Fibroblast of gingiva (primary cell): ENCODE measurements at places on chromosomes 13 and 19.

DNA sequence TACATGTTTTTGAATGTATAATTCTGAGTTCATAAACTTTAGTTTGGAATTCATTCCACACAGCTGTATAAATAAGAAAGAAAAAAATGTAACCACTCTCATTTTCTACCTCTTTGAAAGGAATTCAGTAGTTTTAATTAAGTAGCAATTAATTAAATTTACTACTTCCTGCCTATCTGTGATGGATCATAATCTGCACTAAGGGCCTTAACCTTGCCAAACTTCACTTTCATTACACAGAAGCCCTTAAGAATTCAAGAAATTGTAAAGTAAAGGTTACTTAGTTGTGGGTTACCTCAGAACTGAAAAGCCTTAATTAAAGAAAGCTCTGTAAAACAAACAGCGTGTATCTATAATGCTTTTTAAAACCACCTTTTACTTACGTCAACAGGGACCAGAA is 111.9 kb upstream of the FBXL3 start:
- no peak for DNase-seq

DNA sequence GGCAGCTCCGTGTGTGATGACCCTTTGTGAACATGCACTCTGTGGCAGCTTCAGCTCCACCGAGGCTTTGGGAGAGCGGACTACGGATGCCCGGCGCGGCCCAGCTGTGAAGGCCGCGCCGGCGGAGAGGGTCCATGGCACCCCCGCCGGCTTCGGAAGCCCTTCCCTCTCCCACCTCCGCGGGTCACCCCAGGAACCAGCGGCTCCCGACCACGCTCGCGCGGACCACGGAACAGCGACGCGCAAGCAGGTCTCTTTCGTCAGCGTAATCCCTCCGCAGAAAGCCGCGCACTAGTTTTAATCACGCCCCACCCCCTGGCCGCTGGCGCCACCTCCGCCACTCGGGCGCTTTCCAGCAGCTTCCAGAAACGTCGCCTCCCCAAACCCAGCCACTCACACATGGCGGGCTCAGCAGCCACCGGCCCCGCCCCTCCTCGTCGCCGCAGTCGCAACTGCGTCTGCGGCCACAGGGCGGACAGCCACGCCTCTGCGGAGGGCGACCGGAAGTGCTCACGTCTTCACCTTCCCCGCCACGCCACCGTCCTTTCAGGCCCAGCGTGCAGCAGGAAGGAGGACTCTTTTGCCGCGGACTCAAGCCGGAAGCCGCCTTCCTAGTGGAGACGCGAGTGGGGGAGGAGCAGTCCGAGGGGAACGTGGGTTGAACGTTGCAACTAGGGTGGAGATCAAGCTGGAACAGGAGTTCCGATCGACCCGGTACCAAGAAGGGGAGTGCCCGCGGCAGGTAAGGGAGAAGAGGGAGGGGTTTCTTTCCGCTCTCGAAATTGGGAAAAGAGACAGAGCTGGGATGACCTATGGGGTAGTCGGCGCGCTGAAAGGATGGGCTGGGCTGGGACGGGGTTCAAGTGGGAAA is at the start of gene USPL1:
Gene USPL1, plus strand, starts transcription at position 606 of the 871 bp plus-strand sequence. CDS start 3,221 bp downstream, outside the sequence.
- DNase-seq: peak; percentile 100

DNA sequence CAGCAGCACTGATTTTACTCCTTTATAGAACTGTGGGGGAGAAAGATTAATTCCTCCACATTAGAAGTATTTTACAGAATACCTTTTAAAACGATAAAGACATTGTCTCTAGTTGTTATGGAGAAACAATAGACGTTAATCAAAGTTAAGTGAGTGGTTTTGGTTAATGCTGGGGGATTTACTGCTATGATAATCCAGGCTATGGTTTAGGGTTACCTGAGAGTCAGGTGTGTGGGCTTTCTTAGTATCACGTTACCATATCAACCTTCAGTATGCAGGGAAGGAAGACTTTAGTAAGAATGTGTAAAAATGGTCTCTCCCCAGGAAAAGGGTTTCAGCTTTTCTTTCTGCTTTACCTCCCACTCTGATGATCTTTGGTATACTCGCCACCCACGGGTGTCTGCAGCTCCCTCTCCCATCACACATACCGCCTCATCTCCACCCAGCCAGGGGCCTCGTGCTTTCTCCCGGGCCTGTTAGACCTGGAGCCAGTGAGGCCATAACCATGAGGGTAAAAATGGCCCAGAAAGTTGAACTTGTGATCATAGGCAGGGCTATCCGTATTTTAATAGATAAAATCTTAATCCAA is 45.6 kb upstream of the WDFY2 start:
- DNase-seq: no peak

DNA sequence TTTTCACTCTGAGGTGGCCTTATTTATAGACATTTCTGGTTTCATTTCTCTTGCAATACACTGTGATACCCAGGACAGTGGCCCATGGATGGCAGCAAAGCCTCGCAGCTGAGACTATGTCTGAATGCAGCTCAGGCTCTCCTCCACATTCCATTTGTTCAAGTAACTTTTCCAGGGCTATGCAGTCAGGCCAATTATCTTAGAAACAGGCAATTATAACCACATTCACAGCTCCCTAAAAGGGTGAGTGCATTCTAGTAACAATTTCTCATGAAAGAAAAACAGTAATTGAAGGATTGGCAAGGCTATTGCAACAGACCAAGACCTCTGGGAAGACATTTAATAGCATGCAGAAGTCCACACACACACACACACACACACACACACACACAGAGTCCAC is 264.0 kb downstream of the TBC1D4 start:
- peak; percentile 82 for DNase-seq

GRCh38 chr19:55472463-55472862 is 4.0 kb upstream of the ZNF628 start:
- peak; percentile 24 for DNase-seq

- no peak for DNase-seq
Measured at GRCh38 chr19:16365300-16365996, 40.8 kb downstream of the KLF2 start.

DNA sequence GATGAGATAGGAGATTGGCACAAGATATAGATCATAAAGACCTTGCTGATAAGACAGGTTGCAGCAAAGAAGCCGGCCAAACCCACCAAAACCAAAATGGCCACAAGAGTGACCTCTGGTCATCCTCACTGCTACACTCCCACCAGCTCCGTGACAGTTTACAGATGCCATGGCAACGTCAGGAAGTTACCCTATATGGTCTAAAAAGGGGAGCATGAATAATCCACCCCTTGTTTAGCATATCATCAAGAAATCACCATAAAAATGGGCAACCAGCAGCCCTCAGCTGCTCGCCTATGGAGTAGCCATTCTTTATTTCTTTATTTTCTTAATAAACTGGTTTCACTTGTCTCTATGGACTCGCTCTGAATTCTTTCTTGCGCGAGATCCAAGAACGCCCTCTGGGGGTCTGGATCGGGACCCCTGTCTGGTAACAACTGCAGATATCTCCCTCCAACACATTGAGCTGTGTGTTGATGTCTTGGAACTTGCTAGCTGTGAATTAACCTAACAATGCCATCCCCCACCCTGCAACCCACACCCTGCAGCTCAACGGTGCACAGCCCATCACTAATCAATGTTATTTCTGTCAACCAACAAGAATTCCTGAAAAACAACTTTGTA is 27.1 kb upstream of the GRTP1 start:
- no peak for DNase-seq

DNA sequence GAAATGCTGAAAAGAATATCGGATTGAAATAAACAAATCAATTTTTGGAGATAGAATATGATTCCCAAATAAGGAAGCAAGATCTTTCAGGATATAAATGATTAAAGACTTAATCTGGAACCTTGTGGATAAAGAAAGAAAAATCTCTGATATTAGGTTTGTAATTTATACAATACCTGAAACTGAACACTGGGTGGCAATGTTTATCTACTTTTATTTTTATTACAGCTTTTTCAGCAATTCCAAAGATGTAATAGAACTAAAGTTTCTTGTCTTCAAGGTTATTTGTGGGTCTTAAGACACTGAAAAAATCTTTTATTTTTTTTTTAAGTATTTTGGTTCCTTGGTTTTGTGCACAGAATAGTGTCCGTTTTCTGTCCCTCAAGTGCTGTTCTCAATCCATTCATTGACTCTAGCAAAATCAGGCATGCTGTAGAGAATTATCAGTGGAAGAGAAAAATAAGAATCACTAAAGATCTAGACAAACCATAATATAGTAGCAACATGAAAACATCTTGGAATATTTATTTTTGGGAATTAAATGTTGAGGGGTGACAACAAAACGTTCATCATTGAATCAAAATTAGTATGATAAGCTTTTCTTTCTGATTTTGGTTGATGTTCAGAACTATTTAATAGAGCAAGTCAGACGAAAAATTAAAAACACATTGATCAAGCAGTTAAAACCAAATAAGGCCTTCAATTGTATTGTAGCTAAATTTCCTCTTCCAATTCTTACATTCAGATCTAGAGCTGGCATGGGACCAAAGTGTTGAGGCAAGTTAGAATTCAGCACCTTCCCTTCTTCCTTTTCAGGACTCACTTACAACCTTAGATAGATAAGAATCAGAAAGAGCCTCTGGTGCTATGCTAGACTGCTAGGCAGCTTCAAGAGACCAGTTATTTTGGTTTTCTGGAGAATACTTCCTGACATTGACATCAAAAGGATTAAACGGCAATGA is 704.4 kb upstream of the PCDH20 start:
- DNase-seq: no peak

DNA sequence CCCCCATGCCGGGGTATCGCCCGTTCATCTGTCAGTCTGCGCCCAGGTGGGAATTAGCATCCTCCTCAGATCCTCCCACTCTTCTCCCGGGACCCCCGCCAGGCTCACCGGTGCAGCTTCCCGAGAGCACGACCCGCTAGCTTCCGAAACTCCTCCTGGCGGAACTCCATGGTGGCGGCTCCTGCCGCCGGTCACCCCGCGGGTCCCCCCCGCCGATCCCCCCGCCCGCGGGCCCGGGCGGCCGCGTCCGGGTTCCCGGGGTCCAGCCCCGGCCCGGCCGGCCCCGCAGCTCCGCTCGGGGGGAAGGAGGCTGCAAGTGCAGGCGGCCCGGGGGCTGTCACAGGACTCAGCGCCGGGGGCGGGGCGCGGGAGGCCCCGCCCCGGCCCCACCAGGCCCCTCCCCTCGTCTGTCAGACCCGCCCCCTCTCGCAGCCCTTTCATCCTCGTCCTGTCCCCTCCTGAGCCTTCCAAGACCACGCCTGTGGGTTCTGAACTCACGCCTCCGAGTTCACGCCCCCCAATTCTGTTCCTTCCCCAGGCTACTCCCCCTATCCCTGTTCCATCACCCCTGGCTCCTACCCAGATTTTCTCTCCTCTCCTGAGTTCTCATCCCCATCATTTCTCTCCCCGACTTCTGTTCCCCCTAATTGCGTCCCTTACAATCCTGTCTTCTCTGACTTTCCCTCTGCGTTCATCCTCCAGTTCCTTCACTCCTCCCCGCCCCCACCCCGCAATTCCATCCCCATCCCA is at the start of gene SLC17A7:
Gene SLC17A7, minus strand, starts transcription at position 318 of the 750 bp plus-strand sequence. Its CDS starts 148 bp downstream, at position 170.
- no peak for DNase-seq

- no peak for DNase-seq
Measured at GRCh38 chr13:42649831-42650230, 75.9 kb downstream of the TNFSF11 start.

DNA sequence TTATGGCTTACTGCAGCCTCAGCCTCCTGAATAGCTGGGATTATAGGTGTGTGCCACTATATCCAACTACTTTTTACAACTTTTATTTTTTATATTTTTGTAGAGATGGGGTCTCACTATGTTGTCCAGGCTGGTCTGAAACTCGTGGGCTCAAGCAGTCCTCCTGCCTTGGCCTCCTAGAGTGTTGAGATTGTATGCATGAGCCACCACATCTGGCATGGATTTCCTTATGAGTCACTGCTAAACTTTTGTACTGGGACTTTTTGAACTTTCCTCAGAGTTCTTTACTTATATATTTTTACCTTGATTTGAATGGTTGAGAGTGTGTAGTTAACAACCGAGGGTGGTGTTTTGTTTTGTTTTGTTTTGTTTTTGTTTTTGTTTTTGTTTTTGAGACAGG is 33.4 kb downstream of the DNAJC3 start:
- peak; percentile 71 for DNase-seq

- no peak for DNase-seq
Measured at GRCh38 chr19:6227936-6228325, 51.8 kb downstream of the MLLT1 start.

- no peak for DNase-seq
Measured at GRCh38 chr19:28171983-28172382, 1041.0 kb downstream of the UQCRFS1 start.

- DNase-seq: no peak
Measured at GRCh38 chr13:78430166-78430791, 173.1 kb downstream of the POU4F1 start.

- no peak for DNase-seq
Measured at GRCh38 chr19:32208060-32208459, 137.3 kb upstream of the ZNF507 start.

- DNase-seq: peak; percentile 9
Measured at GRCh38 chr13:74768521-74769085, 634.4 kb upstream of the KLF12 start.

- DNase-seq: peak; percentile 51
Measured at GRCh38 chr13:49400755-49401659, 42.9 kb downstream of the CAB39L start.

DNA sequence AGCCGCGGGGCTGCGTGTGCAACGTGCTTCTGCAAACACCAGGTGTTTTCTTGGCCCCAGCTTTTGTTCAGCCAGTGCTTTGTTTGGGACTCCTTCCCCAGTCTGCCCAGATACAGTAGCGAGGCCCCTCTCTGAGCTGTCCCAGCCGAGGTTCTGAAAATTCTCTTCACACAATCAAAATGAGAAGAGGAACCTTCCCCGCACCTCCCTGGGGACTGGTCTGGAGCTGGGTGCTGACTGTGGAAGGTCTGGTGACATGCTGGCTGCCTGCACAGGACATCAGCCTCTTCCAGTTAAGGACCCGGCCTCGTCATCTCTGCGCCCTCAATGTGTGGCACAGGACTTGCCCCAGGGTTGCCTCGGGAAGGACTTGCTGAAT is 4.2 kb downstream of the ATP4A start:
- no peak for DNase-seq

DNA sequence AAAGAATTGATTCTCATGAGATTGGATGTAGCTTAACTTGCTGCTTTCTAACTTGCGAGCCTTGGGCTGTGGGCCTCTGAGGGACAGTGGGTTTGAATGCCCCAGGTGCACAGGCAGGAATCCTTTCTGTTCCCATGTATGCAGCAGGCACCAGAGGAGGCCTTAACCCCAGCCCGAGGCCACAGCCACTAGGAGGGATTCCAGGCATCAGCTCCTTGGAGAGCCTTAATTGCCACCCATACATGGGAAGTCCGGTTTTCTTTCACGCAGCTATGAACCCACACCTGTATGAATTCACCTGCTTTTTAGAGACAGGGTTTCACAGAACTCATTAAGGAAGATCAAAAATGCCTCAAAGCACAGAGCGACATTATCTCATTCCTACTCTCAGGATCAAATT is 117.9 kb downstream of the CRYL1 start:
- no peak for DNase-seq

GRCh38 chr13:114248011-114248410 is 13.3 kb downstream of the CDC16 start:
- DNase-seq: peak; percentile 35

DNA sequence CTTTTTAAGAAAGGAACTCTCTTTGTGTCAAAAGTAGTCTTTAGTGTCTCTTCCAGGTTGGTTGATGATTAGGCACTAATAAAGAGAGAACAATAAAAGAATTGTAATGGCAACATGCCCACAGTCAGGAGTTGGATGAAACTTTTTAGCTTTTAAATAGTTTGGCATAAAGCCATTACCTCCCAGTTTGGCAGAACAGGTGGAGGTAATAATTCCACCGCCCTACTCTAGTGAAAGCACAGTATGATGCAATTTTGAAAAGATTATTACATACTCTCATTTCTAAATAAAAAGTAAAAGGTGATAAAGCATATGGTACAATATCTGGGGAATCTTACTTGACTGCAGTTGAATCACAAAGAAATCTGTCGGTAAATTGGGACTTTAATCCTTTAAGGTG is 497.6 kb downstream of the SUCLA2 start:
- DNase-seq: no peak

- DNase-seq: no peak
Measured at GRCh38 chr19:40304306-40304705, 19.2 kb upstream of the AKT2 start.
